ENCODE measurements at places on chromosomes 11 and 22.

DNA sequence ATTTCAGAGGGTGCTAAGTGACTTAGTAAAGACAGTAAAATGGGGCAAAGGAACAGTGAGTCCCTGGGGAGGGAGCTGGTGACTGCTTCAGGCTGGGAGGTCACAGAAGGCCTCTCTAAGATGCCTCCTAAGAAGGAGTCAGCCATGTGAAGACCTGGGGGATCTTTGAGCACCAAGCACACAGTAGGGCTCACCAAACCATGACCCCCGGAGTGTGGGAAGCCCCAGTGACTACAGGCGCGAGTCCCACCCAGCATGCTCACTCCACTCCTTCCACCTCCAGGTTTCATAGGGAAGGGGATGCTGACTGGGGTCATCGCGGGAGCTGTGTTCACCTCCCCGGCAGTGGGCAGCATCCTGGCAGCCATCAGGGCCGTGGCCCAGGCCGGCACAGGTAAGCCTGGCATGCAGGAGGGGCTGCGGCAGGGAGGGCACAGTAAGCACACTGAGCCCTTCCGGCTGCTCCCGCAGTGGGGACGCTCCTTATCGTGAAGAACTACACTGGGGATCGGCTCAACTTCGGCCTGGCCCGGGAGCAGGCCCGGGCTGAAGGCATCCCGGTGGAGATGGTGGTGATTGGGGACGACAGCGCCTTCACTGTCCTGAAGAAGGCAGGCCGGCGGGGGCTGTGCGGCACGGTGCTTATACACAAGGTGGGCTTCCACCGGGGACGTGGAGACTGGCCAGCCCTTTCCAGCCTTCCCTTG lies 5.9 kb downstream of the TKFC start:
- no peak for DNase-seq

DNA sequence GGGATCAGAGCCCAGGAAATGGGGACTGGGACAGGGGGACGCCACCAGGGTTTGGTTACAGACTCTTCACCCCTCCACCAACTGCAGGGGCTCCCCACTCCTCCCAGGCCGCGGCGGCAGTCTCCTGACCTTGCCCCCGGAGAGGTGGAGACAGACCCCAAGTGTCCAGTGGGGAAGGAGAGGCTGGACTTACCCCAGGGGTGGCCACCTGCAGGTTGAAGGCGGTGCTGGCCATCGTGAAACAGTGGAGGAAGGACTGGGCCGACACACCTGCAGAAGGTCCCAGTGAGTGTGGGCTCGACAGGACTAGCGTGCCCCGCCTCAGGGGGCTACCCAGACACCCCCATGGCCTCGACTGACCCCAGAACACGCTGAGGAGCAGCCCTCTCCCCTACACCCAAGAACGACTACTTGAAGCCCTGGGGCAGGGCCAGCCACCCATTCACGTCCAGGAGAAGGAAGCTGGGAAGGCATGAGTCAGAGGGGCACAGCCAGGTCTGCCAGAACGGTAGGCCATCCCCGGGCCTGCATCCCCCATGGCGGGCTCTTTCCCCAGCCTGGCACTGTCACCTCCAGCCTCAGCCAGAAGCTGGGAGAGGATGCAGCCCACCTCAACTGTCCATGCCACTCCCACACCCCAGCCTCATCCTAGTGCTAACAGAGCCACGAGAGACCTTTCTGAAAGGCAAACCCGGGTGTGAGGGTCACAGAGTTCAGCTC lies 2.3 kb downstream of the GATD1 start:
- no peak for DNase-seq

DNA sequence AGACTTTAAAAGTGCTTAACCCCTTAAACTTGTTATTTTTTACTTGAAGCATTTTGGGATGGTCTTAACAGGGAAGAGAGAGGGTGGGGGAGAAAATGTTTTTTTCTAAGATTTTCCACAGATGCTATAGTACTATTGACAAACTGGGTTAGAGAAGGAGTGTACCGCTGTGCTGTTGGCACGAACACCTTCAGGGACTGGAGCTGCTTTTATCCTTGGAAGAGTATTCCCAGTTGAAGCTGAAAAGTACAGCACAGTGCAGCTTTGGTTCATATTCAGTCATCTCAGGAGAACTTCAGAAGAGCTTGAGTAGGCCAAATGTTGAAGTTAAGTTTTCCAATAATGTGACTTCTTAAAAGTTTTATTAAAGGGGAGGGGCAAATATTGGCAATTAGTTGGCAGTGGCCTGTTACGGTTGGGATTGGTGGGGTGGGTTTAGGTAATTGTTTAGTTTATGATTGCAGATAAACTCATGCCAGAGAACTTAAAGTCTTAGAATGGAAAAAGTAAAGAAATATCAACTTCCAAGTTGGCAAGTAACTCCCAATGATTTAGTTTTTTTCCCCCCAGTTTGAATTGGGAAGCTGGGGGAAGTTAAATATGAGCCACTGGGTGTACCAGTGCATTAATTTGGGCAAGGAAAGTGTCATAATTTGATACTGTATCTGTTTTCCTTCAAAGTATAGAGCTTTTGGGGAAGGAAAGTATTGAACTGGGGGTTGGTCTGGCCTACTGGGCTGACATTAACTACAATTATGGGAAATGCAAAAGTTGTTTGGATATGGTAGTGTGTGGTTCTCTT lies 2.8 kb downstream of the MALAT1 start:
- DNase-seq: no peak

- DNase-seq: no peak
Observed at GRCh38 chr22:25085930-25086901, 113.4 kb upstream of the CRYBB3 start.

DNA sequence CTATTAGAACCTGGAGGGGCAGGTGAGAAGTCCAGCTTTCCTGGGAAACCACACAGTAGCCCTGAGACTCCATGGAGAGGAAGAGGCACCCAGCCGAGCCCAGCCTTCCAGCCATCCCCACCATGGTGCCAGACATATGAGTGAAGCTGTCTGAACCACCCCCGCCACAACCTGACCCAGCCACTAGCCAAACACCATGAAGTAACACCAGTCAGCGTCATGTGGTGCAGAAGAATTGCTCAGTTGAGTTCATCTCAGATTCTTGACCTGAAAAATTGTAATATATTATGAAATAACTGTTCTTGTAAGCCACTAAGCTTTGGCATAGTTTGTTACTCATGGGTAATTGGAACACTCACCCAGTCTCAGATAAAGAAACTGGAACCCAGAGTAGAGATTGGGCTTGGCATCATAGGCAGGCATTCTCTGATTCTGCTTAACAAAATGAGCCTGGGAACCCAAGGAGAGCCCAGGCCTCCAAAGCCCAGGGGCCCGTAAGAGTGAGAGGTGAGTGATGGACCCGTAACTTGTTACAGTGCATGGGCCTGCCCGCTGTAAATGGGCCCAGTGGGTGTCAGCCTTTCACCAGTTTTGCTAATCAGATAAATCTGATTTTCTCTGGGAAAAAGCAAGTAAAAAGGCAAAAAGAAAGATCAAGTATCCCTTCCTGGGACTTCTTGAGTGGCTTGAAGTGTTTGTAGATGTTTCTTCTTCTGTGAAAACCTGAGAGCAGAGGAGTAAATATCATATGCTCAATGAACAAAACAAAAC lies 305.5 kb downstream of the DDX10 start:
- no peak for DNase-seq

DNA sequence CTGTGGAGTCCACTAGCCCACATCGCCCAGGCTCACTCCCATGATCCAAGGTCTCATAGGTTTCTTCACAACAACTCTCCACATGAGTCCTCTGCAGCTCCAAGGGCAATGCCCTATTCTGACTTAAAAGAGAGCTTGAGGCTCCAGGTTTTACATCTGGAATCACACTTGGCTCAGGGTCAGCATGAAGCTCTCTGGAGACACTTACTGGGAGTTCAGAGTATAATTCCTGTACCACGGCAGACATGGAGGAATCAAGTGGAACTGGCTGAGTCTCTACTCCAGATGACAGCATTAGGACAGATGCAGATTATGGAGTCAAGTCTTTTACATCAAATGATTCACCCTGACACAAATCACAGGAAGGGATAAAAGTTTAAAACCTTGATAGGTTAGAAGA lies 11.4 kb downstream of the PRR14L start:
- DNase-seq: no peak

DNA sequence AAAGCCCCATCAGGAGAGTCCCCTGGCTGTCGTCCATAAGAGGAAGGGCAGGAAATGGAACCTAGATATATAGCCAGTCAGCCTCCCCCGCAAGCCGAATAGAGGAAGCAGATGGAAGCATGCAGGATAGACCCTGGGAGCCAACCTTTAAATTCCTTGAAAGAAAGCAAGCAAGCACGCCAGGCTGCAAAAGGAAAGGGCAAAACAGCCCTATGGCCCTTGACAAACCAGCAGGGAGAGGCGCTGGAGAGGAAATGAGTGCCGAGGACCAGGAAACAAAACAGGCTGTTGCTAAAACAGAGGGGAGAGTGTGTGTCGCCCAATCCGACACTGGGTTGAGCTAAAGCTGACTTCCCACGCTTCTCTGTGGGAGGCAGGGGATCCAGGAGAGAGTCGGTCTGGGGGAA lies 203.5 kb upstream of the MTNR1B start:
- DNase-seq: peak; percentile 57

DNA sequence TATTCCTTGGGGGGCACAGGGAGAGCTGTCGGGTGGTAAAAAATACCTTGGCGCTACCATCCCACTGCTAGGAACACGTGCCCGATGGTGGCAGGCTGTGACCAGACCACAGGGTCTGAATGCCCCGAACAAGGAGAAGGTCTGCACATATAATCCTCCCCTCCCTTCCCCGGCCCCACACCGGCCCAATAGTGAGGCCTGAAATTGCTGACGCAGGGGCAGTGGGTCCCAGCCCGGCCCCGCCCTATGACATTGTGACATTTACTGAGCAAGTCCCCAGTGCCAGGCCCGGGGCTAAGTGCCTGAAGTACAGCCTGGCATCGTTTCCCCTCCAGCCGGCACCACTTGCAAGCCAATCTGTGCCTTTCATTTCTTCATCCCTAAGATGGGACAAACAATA lies 19.5 kb downstream of the MN1 start:
- DNase-seq: no peak
